Panc1 (cell line): ENCODE measurements at places on chromosomes 5 and 9.
A peak's percentile ranks its signal among the peaks of the same experiment; 100 is the strongest.

- DNase-seq: no peak
Observed at GRCh38 chr9:34663303-34663605, 797 bp upstream of the CCL27 start.

- DNase-seq: no peak
Observed at GRCh38 chr9:30943446-30944224, 1440.8 kb upstream of the ACO1 start.

DNA sequence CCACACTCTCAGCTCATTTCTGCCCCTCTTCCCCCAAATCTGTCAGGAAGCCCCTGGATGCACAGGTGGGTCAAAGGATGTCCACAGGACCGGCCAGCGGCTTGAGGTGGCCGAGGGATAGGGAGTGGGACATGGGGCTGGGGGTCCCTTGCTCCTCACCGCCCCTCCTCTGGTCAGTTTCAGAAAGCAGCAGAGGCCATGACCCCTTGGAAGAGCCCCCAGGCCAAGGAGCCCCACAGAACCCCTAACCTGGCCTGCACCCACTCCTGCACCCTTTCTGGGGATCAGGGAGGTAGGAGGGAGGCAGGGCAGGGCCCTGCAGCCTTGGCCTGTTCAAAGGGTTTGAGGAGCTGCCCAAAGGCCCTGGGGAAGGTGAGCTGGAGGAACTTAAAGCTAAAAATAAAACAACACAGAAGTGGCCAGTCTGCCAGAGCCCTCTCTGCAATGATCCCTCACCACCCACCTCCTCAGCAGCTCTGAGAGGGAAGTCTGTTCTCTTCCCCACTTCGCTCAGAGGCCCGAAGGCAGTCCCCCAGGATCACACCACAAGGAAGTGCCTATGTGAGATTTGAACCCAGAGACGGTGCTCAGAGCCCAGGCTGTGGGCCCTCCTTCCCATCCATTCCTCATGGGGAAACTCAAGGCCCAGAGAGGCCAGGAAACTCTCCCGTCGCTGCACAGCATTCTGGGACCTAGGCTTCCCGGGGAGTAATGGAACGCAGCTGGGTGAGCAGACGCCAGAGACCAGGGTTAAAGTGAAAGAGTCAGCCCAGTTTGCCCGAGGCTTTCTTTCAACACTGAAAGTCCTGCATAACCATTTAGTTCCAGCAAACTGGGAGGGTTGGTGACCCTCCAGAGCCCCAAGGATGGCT, 910 bp downstream of the ENG start:
- no peak for DNase-seq

GRCh38 chr9:86925686-86926085, 21.6 kb downstream of the GAS1 start:
- DNase-seq: no peak

DNA sequence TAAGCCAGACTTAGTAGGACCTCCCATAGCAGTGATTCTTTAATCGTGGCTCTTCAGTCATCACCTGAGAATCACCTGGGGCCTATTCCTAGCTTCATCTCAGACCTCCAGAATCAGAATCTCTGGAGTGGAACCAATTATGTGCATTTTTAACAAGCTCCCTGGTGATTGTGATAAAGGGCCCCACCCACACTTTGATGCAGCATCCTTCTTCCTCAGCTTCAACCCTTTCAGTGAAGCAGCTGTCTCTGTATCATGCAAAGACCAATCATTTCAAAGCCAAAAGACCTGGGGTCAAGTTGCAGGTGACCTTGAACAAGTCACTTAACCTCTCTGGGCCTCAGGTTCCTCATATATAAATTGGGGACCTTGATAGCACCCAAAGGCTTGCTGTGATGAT, 17.1 kb downstream of the FBXO10 start:
- DNase-seq: no peak

- peak; percentile 22 for DNase-seq
Observed at GRCh38 chr5:110441035-110441434, 285.4 kb downstream of the TMEM232 start.

DNA sequence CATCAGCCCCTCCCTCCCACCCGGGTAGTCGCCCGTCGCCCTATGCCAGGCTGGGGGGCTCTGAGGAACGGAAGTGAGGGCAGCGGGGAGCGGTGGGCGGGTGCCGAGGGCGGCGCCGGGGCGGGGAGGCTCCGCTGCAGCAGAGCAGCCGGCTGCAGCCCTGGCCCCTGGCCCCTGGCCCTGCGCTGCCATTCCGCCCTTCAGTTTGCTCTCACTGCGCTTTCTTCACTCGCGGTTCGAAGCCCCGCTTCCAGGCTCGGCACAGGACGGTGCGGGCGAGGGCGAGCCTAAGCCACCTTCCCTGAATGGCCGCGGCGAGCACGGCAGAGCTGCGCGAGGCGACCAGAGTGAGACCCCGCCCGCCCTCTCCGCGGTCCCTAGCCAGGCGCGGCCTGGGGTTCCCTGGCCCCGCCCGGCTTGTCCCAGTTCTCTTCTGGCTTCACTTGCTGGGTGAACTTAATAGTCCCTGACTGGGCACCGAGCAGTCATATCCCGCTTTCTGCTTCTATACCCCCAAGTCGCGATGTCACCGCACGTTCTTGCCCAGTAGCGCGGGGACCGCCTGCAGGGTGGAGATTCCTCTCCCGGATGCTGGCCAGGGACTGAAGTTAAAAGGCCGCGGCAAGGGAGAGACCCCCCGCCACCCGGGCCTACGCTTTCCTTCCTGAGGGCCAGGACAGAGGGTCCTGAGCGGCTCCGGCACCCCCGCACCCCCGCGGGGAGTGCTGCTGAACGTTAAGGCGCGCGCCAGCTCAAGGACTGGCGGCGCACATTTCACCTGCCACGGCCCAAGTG, 623 bp upstream of the TRIM36 start:
- no peak for DNase-seq

DNA sequence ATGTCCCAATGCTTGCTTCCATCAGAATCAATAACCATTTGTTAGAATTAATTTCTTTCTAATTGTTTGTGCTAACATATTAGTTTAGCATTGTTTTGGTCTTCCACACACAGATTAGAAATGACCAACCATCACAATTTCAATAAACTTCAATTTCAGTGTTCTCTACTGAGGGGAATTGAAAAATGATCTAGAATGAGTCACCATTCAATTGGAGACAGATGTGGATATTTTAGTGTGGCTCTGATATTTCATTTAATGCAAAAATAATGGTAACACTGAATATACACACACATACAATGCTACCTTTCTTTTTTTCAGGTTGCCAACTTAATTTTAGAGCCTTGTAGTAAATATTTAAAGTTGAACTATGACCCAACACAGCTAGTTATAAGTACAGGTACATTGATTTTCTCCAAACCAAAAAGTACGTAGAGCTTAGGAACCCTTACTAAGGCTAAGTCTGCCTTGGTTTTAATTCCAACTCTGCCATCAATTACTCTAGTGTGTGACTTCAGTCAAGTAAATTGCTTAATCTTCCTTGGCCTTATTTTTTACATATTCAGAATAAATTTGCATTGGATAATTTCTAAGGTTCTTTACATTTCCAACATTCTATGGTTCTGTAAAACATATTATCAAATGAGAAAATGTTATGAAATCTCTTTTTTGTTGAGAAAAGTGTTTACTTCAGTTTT, 143.9 kb downstream of the DMRTA1 start:
- no peak for DNase-seq

- no peak for DNase-seq
Observed at GRCh38 chr9:98491231-98491651, 217.5 kb downstream of the GABBR2 start.

DNA sequence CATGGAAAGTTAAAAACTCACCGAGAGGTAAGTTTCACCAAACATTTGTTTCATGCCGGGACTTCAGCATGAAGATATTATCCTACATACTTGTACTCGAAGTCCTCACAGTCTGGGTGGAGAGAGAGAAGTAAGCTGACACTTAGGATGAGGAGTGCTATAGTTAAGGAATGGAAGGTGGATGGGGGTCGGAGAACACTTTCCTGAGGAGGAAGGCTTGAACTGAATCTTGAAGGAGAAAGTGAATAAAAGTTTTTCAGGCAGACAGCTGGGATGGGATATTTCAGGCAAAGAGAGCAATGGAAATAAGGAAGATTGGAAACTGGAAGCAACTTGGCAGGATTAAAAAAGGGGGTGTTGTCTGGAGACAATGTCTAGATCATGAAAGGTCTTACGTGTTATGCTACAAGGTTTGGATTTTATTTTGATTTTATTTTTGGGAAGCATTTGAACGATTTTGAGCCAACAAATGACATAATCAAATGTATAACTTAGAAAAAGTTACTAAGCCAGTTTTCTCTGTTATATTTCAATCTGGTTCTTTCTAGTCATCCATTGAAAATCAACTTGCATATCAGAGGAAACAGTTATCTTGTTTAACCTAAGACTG, 167.1 kb downstream of the PAM start:
- DNase-seq: no peak

DNA sequence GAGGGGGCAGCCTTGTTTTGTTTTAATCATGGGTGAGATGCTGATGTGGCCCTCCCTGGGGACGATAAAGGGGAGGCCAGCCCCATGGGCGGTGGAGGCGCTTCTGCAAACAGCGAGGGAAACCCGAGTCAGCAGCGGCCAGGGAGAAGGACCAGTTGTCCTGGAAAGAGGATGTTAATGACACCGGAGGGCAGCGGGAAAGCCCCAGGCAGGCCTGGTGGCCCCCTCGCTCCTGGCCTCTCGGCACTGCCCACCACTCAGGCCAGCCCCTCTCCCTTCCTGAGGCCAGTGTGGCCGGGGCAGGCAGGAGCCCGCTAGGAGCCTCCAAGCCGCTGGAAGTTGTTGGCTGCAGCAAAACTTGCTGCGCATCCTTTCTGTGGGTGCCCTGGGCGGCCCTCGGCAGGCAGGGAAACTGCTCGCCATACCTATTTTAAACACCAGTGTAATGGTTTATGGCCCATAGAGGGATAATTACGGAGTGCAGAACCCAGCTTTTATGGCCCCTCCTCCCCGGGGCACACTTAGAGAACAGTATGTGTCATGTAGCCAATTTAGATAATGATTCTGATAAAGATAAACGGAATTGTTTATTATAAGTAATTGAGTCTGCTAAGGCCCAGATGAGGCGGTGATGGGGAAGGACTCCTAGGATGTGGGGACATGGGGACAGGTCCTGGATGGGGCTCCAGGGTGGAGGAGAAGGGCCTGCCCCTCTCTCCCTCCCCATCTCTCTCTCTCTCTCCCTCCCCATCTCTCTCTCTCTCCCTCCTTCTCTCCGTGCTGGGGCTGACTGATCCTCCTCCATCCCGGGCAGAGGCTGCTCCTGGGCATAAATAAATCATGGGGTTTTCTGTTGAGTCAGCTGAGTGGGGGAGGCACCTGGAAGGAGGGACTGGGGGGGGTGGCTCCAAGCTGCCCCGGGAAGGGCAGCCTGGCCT, 36.9 kb downstream of the LMX1B start:
- DNase-seq: no peak

DNA sequence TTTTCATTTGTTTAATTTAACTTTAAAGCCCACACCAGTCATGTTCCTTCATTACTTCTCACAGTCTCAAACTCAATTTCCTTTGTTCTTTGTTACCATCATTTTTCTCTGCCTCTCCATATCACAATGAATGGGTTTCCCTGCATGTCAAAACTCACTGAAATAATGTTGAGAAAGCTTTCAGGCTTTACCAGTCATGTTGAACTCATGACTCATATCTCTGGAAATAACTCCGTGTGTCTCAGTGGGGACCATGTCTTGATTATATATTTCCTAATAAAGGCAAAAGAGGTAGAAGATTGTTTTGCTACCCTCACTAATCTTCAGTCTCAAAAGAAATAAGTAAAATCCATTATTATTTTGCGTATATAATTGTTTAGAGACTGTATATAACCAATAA, 231.2 kb downstream of the CHSY3 start:
- DNase-seq: no peak

DNA sequence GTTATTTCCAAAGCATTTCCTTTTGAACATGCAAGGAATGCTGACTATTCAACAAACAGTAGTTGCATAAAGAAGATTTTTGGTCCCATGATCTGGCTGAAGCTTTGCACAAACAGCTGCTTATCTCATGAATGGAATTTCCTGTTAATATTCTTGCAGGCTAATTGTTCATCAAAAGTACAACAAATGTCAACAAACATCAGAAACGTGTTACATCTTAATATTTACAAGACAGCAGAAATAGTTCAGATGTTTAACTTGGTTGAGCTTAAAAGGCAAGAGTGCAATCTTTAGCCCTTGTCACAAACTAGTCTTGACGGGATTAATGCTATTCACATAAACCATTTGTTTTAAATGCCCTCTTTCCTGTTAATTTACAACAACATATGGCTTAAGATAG, 47.9 kb upstream of the BASP1 start:
- no peak for DNase-seq

- no peak for DNase-seq
Observed at GRCh38 chr9:114883709-114884108, 46.7 kb downstream of the TNFSF8 start.

DNA sequence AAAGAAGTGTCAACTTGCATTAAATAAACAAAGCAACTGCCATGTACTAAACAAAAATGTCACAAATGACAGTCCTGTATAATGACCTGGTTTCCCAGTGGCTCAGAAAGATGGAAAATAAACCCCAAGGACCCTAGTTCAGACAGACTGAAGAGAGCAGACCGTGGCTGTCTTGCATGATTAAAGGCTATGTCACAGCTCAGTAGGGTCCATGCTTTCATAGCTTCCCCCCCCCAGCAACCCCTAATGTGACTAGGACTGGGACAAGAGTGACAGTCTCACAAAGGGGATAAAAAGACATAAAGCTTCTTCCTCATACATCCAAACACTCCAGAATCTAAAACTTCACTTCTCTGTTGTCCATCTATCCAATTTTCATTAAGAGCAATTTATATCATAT, 113.6 kb downstream of the NR6A1 start:
- no peak for DNase-seq

- DNase-seq: no peak
Observed at GRCh38 chr5:167317884-167318283, 973.6 kb upstream of the WWC1 start.

DNA sequence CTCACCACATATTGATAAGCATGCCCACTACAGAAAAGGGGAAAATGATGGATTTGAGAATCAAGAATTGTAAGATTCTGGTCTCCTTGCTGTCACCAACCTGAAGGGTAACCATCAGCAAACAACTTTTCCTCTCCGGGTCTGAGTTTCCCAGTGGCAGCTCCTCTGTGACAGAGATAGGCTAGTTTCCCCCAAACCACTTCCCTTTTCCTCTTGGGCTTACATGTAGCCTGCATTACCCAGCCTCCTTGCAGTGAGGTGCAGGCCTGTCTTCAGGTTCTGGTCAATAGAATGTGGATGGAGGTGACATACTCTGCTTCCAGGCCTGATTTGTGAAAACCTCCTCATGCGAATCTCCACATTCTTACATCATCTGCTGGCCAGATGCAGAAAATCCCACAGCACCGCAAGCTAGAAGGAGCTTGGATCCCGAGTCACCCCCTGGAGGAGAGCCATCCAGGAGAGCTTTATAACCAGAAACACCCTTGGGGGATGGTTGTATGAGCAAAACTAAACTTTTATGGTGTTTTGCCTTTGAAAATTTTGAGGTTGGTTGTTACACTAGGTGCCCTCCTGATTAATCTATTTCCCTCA, 206.1 kb downstream of the RGS3 start:
- no peak for DNase-seq

DNA sequence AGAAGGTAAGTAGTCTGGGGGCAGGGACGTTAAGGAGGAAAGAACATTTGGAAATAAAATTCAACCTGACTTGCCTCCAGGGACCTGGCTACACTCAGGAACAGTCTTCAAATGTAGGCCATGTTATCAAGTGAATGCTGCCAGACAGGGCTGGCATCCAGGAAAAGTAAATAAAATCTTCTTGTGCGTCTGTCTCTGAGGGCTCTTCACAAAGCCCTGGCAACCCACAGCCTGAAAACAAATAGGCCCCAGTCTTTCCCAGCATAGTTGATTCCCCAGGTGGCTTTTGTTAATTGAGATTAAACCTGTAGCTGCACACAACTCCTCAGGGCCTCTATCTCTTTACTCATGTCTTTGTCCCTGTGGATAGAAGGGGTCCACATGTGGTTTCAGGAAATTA, 55.4 kb downstream of the STK32A start:
- DNase-seq: no peak
